ENCODE measurements at places on chromosomes 6 and 20. TPM values are rescaled to one million over a fixed set of nuclear protein-coding genes. Genes with fewer than 3 reads are reported as not detected.
A peak's percentile ranks its signal among the peaks of the same experiment; 100 is the strongest.

Gene IRAK1BP1
- total RNA-seq, result 4.9 TPM

Gene CD2AP
- 83.1 TPM for total RNA-seq

Gene GABBR1
- 18.6 TPM for total RNA-seq

Gene GJA10
- total RNA-seq, result not detected

Gene MEP1A
- total RNA-seq, result 38.0 TPM

Gene POU5F1
- total RNA-seq, result 7.0 TPM

DNA sequence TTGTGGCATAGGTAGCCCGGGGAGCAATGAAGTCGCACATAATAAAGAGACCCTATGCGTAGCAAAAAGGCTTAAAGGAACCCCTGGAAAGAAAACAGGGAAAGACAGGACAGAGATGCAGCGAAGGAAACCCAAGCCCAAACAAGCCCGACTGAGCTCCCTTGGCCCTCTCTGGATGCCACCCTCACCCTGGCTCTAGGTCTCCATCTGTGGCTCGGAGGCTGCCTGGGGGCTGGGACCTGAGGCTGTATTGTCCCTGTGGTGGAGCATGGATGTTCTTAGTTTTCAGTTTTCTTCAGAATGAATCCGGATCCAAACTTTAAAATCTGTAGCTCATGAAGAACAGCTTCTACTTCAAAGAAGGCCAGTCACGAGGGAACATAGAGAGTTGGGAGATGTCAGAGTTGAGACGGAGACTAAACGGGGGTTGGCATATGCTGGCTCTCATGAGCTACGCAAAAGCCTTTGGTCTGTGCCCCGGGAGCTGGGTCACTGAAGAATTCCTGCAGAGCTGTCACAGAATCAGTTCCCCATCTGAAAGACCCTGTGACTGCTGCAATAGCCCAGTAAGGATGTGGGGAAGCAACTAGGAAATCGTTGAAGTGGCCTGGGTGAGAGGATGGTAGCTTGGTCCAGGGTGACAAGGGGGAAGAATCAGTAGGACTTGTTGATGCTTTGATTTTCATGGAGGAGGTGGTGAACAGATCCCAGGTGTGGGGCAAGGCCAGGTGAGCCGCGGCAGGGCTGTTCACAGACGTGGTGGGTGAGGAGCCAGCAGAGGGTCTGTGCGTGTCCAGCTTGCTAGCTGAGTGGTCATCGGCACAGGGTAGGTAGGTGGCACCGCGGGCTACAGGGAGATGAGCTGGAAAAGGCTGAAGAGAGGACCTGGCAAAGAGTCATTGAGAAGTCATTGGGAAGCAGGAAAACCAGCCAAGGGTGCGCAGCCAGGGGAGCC lies 35.2 kb downstream of the SYNDIG1 start:
- H3K4me3 ChIP-seq, result no peak overlapping the region
- no peaks in the 10 kb centered on the region for H3K36me3 ChIP-seq
- no peaks in the 10 kb centered on the region for H3K27me3 ChIP-seq
- DNase-seq, result peak; percentile 6
- no peaks in the 10 kb centered on the region for H3K4me1 ChIP-seq

DNA sequence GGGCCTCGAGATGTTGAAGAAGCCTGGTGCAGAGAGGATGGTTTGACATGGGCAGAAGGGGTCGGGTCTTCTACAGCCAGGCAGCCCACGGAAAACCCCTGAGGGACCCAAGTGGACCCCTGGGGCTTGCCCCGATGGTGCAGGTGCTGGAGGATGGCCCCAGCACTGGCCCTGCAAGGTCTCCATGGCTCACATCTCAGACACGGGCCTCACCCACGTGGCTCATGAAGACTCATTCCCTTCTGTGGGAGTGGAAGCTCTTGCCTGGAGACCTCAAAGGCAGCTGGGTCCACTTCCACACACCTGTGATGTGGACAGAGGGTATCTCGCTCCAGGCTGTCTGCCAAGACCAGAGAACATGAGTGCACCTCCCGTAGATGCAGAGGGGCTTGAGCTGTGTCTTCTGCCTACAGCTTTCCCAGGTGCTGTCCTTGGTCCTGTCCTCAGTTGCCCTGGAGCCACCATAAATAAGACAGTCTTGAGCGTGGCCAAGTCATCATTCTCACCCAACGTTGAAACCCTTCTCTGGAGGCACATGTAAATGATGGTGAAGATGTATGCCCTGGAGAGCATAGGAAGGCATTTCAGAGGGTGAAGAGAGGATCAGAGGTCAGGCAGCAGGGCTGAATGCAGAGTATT lies 108.0 kb downstream of the SYNDIG1 start:
- no peaks in the 10 kb centered on the region for H3K4me1 ChIP-seq
- H3K27me3 ChIP-seq, result no peaks in the 10 kb centered on the region
- DNase-seq, result no peak
- H3K4me3 ChIP-seq, result no peak overlapping the region
- no peaks in the 10 kb centered on the region for H3K36me3 ChIP-seq

- no peaks in the 10 kb centered on the region for H3K27me3 ChIP-seq
- H3K36me3 ChIP-seq, result no peaks in the 10 kb centered on the region
- no peak for DNase-seq
- peaks cover 6% of the 10 kb centered on the region for H3K4me1 ChIP-seq
Measured at GRCh38 chr6:157840776-157841175, 17.7 kb downstream of the SNX9 start.

- no peaks in the 10 kb centered on the region for H3K4me1 ChIP-seq
- no peaks in the 10 kb centered on the region for H3K27me3 ChIP-seq
- no peak overlapping the region for H3K27ac ChIP-seq
- DNase-seq, result no peak
- H3K36me3 ChIP-seq, result no peaks in the 10 kb centered on the region
Measured at GRCh38 chr6:92428448-92428847, 990.9 kb downstream of the EPHA7 start.

DNA sequence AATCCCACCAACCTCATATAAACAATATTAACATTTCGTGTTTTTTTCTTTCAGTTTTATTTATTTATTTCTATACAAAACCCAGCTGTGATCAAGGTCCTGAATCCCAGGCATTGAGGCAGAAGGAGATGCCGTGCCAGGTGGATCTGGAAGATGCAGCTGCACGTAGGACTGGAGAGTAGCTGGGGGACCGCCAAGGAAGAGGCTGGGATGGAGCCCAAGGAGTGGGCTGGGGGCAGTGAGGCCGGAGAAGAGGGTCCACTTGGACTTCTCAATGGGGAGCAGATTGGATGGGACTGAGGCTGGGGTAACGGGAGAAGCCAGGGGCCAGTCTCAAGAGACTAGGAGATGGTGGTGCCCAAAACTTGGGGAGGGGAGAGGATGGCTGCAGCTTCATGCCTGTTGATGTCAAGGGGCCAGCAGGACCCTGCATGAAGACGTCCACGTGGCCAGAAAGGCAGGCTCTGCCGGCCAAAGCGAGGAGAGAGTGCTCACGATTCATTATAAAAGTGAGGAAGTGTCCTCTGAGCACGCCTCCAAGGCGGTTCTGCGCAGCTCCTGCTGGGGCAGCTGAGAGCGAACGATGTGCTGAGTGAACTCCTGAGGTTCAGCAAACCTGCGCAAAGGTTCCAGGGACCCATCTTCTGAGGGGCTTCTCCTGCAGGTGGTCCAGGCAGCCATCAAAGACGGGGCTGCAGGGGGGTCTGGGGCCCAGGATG lies 110.3 kb downstream of the BMP7 start:
- H3K27me3 ChIP-seq, result no peaks in the 10 kb centered on the region
- no peaks in the 10 kb centered on the region for H3K36me3 ChIP-seq
- H3K4me1 ChIP-seq, result no peaks in the 10 kb centered on the region
- H3K4me3 ChIP-seq, result no peak overlapping the region
- no peak overlapping the region for H3K27ac ChIP-seq

GRCh38 chr6:34390531-34391472 lies 1.7 kb downstream of the NUDT3 start:
- H3K4me1 ChIP-seq, result peaks cover 8% of the 10 kb centered on the region
- H3K27me3 ChIP-seq, result no peaks in the 10 kb centered on the region
- H3K27ac ChIP-seq, result peak overlapping the region; percentile 94
- DNase-seq, result peak; percentile 31
- H3K4me3 ChIP-seq, result peak overlapping the region; percentile 84

DNA sequence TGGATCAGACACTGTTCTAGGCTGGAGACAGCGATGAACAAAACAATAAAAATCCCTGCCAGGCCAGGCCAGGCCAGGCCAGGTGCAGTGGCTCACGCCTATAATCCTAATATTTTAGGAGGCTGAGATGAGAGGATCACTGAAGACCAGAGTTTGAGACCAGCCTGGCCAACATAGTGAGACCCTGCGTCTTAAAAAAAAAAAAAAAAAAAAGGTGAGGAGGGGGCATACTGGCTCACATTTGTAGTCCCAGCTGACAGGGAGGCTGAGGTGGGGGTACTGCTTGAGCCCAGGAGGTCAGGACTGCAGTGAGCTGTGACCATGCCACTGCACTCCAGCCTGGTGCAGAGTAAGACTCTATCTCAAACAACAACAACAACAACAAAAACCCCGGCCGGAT lies 4.5 kb downstream of the MUCL3 start:
- H3K4me3 ChIP-seq, result no peak overlapping the region
- H3K27ac ChIP-seq, result no peak overlapping the region
- H3K27me3 ChIP-seq, result no peaks in the 10 kb centered on the region
- H3K36me3 ChIP-seq, result no peaks in the 10 kb centered on the region

DNA sequence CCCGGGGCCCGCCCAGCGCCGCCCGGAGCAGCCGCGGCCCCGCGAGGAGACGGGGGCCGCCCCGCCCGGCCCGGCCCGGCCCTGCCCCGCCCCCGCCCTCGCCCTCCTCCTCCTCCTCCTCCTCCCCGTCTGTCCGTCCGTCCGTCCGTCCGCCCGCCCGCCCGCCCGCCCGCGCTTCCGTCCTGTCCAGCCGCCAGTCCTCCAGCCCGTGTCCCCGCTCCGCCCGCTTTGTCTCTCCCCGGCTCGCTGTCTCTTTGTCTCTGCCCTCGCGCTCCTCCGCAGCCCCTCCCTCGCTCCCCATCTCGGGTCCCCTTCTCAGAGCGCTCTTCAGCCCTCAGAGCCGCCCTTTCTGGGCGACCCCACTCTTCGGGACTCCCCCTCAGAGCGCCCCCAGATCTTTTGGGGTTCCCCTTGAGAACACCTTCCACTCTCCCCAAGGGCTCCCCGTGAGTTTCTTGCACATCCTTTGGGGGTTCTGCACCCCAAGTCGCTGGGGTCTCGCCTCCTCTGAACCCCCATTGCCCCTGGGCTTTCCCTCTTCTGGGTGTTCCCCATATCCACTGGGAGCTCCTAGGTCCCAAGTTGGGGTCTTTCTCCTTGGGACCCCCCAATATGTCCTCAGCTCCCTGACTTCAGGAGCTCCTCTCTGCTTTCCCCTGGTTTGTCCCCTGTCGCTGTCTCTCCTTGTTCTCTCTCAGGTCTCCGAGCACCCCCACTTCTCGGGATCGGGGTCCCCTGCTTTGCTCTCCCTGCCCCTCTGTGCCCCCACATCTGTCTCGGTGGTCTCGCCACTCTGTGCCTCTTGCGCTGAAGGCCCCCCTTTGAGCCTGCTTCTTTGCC lies 79.5 kb upstream of the MYL9 start:
- peak overlapping the region; percentile 55 for H3K4me3 ChIP-seq
- H3K27me3 ChIP-seq, result no peaks in the 10 kb centered on the region
- peak; percentile 57 for DNase-seq
